ENCODE measurements at places on chromosomes 6 and 20.

GRCh38 chr6:104928141-104928540, 28.8 kb upstream of the LIN28B start:
- no peak for DNase-seq

- DNase-seq: no peak
Observed at GRCh38 chr6:110710115-110710514, 105.2 kb downstream of the CDK19 start.

GRCh38 chr6:26202201-26202611, 115.0 kb downstream of the HFE start:
- DNase-seq: no peak

DNA sequence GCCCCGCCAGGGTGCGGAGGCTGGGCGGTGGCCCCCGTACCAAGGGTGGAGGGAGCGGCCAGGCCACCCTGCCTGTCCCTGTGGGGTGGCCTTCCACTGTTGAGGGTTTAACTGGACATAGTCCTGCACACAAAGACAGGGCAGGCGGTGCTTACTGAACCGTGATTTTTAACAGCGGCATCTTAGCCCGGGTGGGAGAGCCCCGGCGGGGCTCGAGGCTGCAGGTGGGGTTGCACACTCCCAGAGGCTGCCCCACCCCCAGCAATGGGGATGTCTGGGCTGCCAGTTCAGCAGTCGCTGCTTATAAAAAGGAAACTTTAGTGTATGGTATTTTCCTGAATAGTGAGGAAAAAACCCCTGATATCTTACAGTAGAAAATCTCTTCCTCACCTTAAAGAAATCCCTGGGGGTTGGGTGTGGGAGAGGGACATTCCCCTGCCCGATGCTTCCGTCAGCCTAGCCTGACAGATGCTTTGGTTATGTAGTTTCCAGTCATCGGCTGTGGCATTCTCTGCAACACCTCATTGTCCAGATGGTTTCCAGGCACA, 79.4 kb downstream of the IRF4 start:
- no peak for DNase-seq

DNA sequence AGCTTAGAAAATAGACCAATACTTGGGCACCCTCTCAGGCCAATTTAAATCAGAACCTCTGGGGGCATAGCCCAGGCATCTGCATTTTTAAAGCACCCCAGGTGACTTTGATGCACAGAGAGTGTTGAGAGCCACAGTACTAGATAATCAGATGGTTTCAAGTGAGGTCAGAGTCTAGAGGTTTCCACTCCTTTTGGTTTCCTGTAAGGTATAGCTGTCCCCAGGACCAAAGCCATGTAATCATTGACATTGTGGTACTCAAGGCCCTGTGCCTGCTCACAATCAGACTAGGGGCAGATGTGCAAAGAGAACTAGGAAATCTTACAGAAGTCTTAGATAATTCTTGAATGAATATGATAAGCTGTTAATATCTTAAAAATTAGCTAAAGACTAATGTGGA, 9.1 kb downstream of the FILIP1 start:
- DNase-seq: no peak
